NCI-H226 (cell line): ENCODE measurements at places on chromosomes 6 and 20.
A peak's percentile ranks its signal among the peaks of the same experiment; 100 is the strongest.

DNA sequence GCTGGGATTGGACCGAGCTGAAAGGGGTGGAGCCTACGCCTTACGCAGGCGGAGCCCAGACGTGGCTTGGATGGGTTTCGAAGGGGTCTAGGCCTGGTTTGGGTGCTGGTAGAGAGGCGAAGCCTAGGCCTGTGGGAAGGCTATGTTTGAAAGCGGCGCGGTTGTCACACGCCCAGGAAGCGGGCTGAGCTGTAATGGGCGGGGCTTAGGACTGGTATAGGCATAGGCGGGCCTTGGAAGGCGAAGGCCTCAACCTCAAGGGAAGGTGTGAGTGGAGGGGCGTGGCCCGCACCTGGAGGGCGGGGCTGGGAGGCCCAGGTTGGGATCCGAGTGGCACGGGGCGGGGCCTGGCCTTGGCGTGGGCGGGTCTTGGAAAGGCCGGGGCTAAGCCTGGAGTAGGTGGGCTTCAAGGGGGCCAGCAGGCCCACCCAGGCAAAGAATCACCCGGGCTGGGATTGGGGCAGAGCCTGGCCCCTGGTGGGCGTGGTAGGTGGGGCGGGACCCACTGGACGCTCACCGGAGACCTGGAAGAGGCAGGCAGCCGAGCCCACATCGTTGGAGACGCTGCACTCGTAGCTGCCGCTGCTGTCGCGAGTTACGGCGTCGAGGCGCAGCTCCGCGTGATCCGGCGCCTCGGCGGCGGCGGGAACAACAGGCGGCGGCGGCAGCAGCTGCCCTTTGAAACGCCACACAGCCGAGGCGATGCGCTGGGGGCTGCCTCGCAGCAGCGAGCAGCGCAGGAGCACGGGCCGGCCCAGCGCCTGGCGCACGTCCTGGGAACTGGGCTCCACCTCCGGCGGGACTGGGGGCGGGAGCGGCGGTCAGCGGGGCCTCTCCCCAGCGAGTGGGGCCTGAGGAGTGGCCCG, 49.0 kb downstream of the MDGA1 start:
- no peak for DNase-seq

DNA sequence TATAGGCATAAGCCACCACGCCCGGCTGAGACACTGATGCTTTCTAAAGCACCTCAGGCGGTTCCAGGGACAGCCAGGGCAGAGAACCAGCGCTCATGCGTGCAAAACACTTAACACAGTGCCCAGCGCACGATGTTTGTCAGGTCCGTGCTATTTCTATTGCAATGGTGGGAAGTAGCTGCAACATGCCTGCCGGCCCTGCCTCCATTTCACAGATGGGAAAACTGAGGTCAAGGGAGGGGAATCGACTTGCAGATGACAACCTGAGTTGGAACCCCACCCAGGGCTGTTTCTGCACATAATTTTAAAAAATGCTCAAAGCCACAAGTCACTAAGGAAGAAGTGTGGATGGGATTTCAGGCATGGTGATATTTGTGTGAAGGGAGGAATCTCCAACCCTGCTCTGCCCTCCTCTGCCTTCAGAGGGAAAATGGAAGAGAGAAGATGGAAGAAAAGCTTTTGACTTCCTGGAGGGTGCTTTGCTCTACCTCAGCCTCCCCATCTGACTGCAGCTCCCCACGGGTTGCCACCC, 39.9 kb downstream of the KIAA1755 start:
- no peak for DNase-seq

GRCh38 chr20:57620274-57620990, at the start of gene ZBP1:
TSS of gene ZBP1 (minus strand) at chr20:57620426. CDS start at chr20:57620295, 131 bp downstream.
- DNase-seq: no peak

DNA sequence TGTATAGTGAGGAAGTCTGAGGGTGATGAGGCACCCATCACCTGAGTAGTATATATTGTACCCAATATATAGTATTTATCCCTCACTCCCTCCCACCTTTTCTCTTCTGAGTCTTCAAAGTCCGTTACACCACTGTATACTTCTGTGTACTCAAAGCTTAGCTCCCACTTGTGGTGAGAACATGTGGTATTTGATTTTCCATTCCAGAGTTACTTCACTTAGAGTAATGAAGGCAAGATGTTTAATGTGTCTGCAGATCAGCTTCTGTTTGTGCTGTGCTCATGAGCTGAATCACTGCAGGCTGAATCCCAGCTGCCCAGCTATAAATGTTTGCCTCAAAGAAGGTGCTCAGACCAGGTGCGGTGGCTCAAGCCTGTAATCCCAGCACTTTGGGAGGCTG, 139.3 kb upstream of the FOXA2 start:
- peak; percentile 21 for DNase-seq

DNA sequence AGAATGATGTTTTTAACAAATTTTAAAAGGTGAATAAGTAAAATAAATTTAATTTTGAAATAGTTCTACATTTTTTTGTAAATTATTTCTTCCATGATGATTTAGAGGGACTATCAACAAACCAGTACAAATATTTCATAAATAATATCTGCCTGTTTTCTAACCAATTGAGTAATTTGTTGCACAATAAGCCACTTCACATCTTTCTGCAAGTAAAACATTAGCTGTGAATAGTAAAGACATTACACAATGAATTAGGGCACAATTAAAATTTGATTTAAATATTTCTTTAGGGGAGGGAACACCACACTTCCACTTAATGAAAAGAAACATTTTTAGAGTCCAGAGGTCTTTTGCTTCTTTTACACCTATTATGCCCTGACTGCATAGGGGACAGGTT, 118.4 kb upstream of the PTPRK start:
- DNase-seq: no peak

- no peak for DNase-seq
Measured at GRCh38 chr6:163380216-163380615, 34.3 kb upstream of the QKI start.

- DNase-seq: no peak
Measured at GRCh38 chr6:22473991-22474682, 95.2 kb upstream of the HDGFL1 start.

DNA sequence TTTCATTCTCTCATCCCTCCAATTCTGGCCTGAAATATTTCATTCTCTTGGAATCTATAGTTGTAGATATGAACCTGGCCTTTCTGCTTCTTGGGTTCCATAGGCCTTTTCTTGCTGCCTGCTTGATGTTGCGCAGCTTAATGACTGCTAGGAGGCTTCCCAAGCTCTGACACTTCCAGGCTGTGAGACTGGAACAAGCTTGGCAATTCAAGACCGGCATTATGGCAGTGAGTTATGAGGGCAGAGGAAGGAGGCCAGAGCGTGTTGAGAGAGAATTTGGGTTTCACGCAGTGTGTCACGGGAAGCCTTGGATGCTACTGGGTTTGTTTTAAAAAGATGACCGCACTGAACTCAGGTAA, 948 bp upstream of the DNAJC5 start:
- DNase-seq: no peak

DNA sequence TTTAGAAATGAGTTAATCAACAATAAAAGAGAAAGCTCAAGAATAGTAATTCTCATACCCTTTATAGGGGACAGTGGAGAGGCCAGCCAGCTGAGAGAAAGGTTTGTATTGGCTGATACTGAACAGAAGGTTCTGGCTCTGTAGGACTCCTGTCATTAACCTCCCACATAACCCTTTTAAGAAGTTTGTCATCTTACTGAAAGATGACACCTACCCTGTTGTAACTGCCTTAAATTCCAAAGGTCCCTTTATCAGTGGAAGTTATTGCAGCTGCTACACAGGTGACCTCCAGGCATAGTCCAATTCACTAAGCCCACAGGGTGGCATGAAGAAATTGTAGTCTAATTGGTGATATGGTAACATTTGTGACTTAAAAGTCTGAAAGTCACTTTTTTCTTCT, 790.1 kb downstream of the TENT5A start:
- no peak for DNase-seq

DNA sequence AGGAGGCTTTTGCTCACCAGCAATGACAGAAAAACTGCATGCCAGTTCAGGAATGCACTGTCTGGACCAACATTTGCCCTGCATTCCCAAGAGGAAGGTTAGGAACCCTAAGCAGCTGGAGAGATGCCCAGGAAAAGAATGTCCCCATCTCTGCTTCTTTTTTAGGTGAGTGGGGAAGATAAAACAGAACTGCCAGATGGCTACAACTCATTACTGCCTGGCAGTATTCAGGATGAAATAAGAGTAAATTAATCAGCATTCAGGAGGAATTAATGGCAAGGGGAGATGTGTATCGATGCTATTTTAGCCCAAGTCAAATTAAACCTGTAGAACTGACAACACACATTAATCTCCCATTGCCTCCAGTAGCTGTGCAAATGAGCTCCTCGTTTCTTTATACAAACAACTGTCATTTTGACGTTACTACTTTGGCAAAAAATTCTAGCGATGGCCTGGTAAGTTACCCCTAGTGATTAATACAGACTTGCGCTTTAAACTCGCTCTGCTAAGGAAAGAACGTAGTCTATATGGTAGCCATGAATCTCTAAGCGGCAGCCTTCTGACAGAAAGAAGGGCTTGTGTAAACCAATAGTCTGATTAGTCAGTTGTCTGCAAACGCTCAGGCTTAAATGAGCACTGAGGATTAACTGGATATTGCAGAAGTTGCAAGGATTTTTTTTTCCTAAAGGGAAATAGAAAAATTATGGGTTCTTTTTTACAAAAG, 16.7 kb upstream of the SMLR1 start:
- no peak for DNase-seq

GRCh38 chr20:11935212-11936154, 17.8 kb downstream of the BTBD3 start:
- DNase-seq: no peak

DNA sequence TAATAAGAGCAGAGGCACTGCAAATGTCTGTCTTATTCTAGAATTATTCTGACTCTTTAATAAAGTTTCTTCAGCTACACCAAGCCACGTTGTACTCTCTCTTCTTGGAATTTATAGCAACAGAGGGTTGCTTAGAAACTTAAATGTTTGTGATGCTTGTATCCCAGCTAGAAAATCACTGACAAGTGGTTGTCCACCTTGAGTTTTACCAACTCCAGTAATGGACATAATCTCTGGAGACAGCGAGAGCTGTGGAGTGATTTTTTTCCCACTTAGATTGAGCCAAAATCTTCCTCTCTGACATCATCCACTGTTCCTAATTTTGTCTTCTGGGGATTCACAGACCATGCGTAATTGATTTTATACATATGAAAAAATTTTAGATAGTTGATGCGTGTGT, 8.0 kb downstream of the ECT2L start:
- DNase-seq: no peak

DNA sequence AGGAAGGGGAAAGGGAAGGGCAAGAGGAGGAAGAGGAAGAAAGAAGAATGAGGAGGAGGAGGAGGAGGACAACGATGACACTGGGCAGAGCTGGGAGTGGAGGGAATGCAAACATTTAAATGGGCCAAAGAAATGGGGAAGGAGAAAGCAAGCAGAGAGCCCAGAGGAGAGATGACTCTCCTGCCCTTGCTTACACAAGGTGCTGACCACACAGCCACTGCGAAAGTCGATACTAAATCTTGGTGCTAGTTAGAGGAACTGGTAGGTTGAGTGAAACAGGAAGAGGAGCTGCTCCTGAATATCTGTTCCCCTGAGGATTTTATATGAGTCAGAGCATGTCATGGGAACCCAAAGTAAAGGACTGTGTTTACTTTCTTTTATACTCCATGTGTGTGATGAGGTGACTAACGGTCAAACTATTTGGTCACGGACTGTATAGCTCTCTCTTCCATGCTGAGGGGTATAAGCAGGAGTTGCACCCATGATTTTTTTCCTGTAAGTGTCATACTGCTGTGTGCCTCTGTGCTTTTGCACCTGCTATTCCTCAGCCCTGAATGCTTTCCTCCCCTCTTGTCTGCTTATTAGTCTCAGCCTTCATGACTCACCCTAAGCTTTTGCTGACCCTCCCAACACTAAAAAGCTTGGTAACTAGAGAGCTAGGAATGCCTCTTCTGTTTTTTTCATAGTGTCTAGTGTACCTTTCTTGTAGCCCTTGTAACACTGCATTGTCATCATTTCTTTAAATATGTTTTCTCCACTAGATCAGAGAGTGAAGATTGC, 9.5 kb upstream of the PAQR8 start:
- peak; percentile 98 for DNase-seq

DNA sequence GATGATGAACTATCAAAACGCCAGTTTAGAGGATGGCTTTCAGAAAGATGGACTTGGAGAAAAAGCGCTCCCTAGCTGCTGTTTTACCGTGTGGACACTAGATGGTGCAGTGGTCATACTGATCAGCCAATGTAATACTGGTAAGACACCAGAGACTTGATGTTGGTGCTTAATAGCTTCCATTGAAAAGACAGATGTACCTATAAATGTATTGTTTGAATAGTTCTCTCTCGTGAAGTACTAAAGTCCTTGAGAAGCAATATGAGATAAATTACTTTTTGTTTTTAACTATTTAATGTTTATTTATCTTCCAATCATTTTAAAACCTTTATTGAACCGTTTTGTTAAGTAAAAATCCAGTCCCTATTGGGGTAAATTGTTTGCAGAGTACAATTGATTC, 63.9 kb upstream of the FUCA2 start:
- peak; percentile 45 for DNase-seq

- DNase-seq: no peak
Measured at GRCh38 chr20:15242773-15243172, 905.4 kb upstream of the FLRT3 start.

- peak; percentile 13 for DNase-seq
Measured at GRCh38 chr6:82589509-82590206, 226.0 kb downstream of the TPBG start.

DNA sequence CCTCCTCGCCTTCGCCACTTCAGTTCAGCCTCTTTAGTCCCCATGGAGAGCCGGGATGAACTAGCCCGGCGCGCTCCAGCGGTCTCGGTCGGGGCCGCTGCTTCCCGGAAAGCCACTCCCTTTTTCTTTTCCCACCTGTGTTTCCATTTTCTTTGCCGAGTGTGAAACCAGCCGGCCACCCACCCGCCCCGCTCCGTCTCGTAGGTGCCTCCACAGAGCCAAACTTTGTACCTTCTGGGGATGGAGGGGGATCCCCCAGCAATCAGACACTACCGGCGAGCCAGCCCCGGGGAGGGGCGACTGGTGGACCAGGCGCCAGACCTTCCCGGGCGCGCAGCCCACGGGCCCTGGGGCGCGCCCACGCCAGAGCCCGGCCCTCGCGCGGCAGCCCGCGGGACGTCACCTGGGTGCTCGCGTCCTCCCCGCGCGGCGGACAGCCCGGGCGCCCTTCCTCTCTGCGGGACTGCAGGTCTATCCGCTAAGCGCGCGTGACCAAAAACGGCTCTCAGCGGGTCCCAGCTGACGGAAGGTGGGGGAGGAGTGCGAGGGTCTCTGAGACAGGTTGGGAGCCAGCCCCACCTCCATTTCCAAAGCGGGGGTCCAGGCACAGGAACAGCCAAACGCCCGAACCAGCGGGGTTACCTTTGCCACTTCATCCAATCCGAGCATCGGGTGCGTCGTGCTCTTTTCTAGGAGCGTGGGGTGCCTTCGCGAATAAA, at the start of gene MCHR2:
TSS of gene MCHR2 (minus strand) at position 691 of the 719 bp plus-strand sequence. CDS start 38,076 bp downstream, outside the sequence.
- no peak for DNase-seq

GRCh38 chr20:58549231-58550209, 34.3 kb upstream of the APCDD1L start:
- no peak for DNase-seq

GRCh38 chr20:62482146-62482809, 6.5 kb upstream of the GATA5 start:
- DNase-seq: no peak
